H1 (cell line): ENCODE measurements at places on chromosomes 4 and X.

- DNase-seq: no peak
These were observed 417.9 kb downstream of the FAT4 start for GRCh38 chr4:125732632-125733031.

- no peak for DNase-seq
These were observed 50.9 kb downstream of the FAM193A start for GRCh38 chr4:2587213-2587823.

- no peak for DNase-seq
These were observed 48.8 kb downstream of the SEPTIN11 start for GRCh38 chr4:76998251-76998901.

DNA sequence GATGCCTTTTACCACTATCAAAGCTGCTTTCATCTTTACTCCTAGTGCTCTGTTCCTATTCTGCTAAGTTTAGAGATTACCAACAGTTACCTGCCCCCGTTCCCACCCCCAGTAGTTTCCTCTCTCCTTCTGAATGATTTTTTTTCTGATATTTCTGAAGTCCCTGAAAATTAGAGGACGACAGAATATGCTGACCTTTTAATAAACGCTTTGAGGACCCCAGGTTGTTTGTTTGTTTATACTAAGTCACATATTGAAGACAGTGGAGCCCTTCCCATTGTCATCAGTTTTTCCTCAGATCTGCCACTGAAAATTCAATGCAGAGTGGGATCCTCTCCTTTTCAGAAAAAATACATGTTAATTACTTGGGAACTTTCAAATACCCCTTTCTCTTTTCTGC is 1039.3 kb upstream of the AGA start:
- no peak for DNase-seq
